ENCODE measurements at places on chromosomes 3 and 15.

- no peak for DNase-seq
Observed at GRCh38 chr3:59433546-59433945, 383.7 kb upstream of the CFAP20DC start.

DNA sequence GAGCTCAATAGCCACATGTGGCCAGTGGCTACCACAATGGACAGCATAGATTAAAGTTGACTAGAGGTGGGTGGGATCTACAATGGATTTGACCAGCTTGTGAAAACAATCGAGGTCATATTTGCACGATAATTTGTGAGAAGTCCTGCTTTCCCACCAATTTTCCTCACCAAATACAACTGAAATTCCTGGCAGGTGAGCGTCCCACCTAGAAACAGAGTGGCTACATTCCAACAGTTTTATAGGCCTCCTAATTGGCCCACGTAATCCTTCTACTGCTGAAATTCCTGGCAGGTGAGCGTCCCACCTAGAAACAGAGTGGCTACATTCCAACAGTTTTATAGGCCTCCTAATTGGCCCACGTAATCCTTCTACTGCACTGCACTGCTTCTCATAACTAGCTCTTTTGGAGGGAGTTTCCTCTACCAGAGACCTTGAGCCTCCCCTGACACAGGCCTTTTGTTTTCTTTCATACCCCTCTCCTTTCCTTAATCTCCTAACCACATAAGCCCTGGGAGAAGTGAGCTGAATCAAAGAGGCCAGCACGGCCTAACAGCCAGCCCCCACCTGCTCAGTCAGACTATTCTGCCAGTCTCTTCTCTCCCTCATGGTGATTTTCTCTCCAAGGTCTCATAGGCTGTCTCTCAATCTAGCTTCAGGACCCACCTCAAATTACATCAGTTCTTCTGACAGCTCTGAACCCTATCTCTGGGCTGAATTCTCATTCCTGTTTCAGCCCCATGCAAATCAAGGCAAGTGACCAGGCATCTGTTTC is 80.2 kb downstream of the BFSP2 start:
- DNase-seq: peak; percentile 79

DNA sequence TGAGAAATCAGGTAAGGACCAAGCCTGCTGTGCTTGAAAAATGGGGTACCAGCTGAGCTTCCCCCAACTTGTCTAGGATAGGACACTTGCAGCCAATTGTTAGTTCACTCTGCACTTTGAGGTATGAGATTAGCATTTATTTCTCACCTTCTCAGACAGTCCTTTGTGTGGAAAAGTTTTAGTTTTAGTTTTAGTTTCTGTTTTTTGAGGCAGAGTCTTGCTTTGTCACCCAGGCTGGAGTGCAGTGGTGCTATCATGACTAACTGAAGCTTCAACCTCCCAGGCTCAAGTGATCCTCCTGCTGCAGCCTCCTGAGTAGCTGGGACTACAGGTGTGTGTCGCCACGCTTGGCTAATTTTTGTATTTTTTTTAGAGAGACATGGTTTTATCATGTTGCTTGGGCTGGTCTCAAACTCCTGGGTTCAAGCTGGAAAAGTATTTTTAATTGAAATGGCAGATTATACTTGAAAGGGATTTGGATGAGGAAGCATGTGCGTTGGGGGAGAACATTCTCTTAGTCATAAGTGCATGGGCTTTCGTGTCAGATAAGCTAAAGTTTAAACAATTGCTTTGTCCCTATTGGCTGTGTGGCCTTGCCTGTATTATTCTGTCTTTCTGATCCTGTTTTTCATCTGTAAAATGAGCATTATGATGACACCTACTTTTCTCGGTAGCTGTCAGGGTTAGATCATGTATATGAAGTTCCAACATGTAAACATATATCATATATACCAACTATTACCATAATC is 25.2 kb upstream of the CCK start:
- DNase-seq: no peak

GRCh38 chr3:125322166-125322565 is 53.0 kb downstream of the ZNF148 start:
- DNase-seq: no peak

DNA sequence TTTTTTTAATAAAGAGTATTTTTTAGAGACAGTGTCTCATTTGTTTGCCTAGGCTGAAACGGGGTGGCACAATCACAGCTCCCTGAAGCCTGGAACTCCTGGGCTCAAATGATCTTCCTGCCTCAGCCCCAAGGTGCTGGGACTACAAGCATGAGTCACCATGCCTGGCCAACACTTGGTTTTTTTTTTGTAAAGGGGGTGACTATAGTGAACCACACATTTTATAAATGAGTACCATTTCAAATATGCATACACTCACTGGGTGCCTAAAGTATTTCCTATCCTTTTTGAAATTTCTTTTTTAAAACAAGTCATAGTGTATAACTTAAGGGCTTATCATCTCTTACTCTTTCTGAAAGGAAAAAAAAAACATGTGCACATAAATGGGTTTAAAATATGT is 325.2 kb upstream of the MEIS2 start:
- no peak for DNase-seq

- DNase-seq: no peak
Observed at GRCh38 chr15:60681353-60681752, 202.4 kb upstream of the ICE2 start.

- no peak for DNase-seq
Observed at GRCh38 chr15:71512682-71513006, 297.7 kb upstream of the NR2E3 start.

- DNase-seq: no peak
Observed at GRCh38 chr15:101447561-101448071, 41.9 kb downstream of the PCSK6 start.

GRCh38 chr3:25604107-25604805 is 60.5 kb downstream of the TOP2B start:
- no peak for DNase-seq

DNA sequence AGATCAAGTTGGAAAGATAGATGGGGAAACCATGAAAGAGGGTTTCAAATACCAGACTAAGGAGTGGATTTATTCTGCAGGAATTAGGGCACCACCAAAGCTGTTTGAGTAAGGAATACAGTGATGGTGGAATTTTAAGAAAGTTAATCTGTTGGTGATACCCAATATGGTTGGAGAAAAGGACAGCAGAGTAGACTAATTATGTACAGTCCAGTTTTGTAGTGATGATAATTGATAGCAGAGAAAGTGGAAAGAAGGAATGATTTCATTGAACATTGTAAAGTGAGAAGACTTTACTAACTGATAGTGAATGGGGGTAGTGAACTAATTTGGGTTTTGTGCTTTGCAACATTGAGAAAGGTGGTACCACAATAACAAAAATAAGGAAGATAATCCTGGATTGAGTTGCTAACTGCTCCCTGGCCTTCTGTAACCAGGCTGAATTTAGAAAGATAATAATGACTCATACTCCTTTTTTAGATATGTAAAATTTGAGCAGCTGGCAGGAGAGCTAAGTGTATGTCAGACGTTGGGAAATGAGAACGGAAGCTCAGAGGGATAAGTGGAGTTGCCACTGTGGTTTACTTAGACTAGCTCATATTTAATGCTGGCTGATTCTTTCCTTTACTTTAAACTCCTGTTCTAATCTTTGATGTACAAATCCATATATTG is 16.9 kb downstream of the TCAIM start:
- no peak for DNase-seq
